NCI-H2029 (cell line): ENCODE measurements at places on chromosomes 12 and 14.

GRCh38 chr14:74618078-74618952 is 6.3 kb upstream of the LTBP2 start:
- peak; percentile 27 for DNase-seq

GRCh38 chr14:98931911-98932310 is 340.1 kb downstream of the BCL11B start:
- no peak for DNase-seq

- no peak for DNase-seq
These were observed 80.0 kb downstream of the ZFP36L1 start for GRCh38 chr14:68712703-68713370.

GRCh38 chr12:98793121-98793520 is 148.0 kb downstream of the APAF1 start:
- DNase-seq = no peak

- DNase-seq = no peak
These were observed 52.0 kb upstream of the CCDC63 start for GRCh38 chr12:110794623-110795280.

- no peak for DNase-seq
These were observed 198.9 kb downstream of the RBM19 start for GRCh38 chr12:113766879-113767878.

GRCh38 chr12:57181072-57181471 is 33.7 kb upstream of the LRP1-AS start:
- no peak for DNase-seq

DNA sequence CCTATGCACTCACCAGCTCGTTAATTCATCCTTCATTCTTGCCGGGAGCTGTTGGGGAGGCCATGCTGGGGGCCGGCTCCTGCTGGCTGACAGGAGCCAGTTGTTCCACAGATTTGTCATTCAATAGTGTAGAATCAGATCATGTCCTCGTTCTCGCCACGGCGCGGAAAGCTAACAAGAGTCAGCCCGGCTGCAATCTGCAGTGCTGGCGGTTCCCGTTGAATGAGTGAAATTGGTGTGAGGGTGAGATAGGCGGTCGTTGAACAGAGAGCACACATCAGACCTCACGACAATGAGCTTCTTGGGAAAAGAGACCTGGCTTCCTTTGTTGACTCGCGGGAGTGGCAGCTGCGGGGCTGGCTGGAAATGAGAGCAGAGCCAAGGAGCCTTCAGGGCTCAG is 57.5 kb downstream of the KIF26A start:
- DNase-seq = no peak
